Stimulated activated CD8-positive, alpha-beta memory T cell treated with anti-CD3 and anti-CD28 coated beads, Interleukin-4, amount 100 ng/mL, for 4 hours (primary cell): ENCODE measurements at places on chromosomes 1 and 21.

DNA sequence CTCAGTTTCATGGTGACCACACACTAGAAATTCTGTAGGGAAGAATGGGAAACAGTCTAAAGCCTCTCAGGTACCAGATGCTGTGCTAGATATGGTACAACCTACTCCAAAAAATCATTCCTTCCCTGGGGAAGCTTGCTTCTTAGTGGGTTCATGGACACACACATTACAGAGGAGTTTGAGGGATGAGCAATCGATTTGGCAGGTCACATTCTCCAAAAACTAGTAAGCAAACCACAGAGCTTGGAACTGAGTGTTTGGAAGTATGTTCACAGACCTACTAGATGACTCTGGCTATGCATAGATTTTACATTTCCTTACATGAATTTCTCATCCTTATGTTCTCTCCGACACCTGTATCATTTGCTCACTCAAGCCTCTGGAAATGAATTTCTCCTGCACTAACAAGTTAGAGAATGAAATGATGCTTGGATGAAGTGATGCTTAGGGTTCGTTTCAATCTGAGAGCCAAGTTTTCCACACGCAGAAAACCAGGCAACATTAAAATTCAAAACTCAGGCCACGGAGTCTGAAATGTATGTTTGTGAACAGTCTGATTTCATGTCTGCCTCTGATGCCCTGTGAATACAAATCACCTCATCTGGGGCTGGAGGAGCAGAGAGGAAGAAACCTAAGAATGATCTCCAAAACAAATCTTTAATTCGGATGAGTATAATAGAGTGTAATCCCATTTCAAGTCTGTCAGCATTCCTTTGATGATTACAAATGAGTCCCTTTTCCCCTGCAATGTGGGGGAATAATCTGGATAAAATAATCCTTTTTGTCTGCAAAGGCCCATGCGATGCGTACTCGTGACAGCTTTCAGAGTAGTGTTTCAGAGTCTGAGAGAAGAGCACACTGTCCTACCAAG, 11.0 kb downstream of the EVA1C start:
- no peak for DNase-seq

GRCh38 chr1:99173900-99174299, 90.4 kb upstream of the PLPPR4 start:
- no peak for DNase-seq

- DNase-seq: peak; percentile 47
These were observed 20.9 kb upstream of the NCMAP start for GRCh38 chr1:24535021-24535424.

GRCh38 chr1:93612510-93612909, 69.1 kb downstream of the BCAR3 start:
- DNase-seq: no peak

- no peak for DNase-seq
These were observed 37.1 kb downstream of the WNT9A start for GRCh38 chr1:227910511-227911153.

DNA sequence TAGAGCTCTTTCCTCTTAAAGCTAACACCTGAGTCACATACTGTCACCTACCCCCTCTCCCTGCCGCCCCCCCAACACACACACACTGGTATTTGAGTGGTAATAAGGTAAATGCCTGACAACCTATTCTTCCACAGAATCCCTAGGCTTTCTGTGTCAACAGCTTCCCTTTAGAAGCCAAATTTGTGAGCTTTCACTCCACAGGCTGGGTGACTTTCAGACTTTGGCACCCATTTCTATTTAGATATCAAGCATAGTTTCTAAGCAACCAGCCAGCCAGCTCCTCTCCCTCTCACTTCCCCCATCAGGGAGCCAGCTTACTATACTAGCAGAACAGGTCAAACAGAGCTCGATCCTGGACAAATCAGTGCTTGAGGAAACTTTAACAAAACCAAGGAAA, 3.2 kb upstream of the C1orf74 start:
- no peak for DNase-seq

DNA sequence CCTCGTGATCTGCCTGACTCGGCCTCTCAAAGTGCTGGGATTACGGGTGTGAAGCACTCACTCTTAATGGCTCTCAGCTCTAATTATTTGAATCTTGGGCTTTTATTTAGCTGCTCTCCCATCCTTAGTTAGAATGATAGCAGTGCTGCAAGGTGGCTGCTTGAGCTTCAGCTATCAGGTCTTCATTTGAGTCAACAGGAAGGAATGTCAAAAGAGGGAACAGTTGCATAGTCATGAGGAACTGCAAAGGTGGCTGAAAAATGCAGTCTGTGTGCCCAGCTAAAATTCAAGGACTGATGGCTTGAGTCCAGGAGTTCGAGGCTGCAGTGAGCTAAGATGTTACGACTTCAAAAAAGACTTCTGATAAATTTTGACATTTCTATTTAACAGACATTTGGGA, 55.6 kb downstream of the UCK2 start:
- DNase-seq: no peak

GRCh38 chr1:208538587-208538986, 294.4 kb upstream of the PLXNA2 start:
- no peak for DNase-seq
